Right ventricle myocardium inferior (tissue), 1 donor: ENCODE measurements at places on chromosomes 6 and 20.

DNA sequence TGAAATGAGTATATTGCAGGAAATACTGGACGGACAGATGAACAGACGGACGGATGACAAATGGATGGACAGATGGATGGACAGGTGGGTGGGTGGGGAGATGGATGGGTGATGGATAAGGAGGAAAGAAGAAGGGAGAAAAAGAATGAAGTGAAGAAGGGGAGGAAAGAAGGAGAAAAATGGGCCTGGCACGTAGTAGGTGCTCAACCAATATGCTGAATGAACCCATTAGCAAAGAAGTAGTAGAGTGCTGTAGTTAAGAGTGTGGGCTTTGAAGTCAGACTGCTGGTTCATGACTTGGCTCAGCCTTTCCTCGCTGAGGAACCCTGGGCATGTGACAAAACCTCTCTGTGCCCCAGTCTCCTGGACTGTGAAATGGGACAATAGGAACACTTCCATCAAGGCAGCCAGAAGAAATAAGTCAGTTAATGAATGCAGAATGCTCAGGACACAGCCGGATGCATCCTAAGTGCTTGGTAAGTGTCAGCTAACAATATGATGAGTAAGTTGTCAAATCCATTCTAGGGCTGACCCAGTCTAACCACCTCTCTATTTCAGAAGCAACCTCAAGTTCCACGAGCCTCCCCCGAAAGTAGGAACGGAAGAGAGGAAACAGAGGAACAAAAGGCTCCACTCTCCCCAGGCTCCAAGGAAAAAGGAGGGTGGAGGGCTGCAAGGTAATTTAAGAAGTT is 37.9 kb downstream of the PREX1 start:
- no peak for DNase-seq

DNA sequence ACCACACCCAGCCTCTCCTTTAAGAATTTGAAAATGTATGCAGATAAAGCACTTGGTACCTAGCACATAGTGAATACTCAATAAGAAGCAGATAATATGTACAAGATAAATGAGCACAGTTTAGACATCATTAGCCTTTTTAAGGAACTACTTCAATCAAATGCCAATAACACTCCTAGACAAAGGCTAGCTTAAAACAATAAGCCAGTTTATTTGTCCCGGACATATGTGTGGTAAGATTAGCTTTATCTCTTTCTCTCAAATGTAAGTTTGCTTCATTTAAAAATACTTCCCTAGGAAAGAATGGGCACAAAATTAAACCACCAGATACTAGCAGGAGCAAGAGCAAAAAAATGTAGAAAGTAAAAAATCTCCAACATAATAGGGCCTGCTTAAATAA is 73.8 kb downstream of the MAP3K5 start:
- DNase-seq, result no peak

- DNase-seq, result no peak
These were observed 5.4 kb upstream of the ZNFX1 start for GRCh38 chr20:49283176-49283702.

DNA sequence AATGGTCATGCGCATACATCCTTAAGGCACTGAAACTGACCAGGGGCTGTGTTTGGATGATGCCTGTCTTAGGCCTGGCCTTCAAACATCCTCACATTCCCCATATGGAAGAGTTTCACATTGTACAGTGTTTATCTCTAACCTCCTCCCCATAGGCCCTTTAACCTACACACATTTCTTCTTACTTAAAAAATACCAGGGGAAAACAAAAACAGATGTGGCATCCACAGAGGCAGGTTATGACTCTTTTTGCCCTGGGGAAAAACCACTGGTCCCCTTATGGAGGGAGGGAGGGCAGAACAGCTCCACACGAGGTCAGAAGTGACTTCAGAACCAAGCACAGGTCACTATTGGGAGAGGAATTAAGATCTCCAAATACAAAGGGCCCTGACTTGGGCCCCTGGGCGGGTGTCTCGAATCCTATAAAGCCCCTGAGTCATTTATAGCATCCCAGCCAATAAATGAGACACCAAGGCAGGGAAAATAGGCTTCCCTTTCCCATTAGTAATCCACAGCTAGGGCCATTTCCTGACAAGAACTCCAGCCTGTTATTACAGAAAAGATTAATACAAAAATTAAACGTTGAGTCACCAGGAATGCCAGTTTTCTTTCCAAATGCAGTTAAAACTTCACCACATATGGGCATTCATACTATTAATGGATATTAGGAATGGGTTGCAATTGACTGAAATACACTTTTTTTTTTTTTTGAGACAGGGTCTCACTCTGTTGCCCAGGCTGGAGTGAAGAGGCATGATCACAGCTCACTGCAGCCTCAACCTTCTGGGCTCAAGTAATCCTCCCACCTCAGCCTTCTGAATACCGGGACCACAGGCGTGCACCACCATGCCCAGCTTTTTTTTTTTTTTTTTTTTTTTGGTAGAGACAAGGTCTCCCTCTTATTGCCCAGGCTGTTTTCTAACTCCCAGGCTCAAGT is 107.2 kb downstream of the ATP9A start:
- no peak for DNase-seq

GRCh38 chr6:145626857-145627256 is 108.5 kb downstream of the EPM2A start:
- no peak for DNase-seq

- no peak for DNase-seq
These were observed 56.0 kb downstream of the MDN1 start for GRCh38 chr6:89763550-89763949.

DNA sequence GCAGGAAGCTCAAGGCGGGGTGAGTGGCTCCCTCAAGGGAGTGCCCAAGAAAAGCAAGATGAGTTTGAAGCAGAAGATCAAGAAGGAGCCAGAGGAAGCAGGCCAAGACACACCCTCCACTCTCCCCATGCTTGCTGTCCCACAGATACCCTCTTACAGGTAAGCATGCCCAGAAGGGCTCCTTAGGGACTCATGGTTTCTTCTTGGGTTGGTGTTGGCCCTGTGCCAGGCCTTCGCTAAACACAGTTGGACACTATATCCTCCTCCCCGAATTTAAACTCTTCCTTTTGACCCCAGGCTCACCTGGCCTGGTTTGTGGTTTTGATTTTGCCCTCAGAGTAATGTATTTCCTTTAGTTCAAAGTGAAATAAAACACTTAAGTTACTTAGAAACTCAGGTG is 5.1 kb downstream of the BRPF3 start:
- no peak for DNase-seq

DNA sequence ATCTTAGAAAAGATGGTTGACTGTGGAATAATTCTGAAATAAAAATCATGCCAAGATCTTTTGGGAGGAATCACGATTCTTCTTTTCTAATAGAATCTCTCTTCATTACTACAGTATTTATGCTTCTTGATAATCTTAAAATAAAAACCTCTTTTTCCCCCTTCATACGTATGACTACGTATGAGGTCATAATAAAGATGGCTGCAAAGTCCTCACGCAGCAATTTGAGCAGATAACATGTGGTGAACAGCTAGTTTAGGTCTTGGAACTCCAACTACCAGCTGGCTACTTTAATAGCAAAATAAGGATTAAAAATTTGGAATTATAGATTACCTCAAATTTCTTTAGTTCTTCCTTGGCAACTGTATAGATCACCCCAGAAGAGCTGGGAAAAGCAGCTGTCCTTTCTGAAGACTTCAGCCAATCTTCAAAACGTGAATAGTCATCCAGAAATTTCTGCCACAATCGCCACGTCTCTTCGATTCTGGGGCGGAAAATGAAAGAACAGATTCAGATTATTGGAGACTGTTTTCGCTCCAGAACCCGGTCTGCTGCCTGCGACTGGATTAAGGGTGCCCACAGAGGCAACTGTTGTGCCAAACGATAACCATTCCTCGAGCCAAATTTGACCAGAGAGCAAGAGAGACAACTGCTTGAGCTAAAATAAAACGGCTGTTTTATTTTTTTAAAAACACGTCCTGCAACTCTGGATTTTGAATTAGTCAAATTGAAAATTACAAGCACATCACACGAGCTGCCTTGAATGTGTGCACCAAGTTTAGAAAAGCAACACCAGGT is 347.3 kb downstream of the ESR1 start:
- no peak for DNase-seq

DNA sequence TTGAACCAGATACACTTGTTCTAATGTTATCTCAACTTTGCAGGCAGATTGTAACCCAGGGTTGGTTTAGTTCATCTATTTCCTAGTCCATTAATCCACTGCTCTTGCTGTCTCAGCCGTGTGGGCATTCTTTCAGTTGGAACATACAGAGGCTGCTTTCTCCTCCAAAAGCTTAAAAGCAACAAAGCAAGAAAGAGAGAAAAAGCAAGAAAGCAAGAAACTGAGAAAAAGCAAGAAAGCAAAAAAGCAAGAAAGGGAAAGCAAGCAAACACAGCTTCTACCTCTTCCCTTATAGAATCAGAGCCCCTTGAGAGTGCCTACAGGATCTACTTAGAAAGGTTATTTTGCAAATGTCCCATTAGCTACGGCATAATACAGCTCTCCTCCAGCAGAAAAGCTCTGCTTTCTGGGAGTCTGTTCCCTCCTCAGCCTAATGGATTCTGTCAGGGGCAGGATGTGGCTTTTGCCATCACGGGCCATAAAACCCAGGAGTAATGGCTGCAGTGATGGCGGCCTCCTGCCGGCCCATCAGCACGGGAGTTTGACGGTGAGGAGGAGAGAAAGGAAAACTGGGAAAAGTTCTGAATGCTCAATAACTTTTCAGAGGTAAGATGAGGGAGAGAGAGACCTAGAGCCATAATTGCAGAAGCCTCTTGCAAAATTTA is 156.8 kb upstream of the JARID2 start:
- no peak for DNase-seq
